Stimulated activated CD4-positive, alpha-beta T cell treated with anti-CD3 and anti-CD28 coated beads, Interleukin-1b, Interleukin-23, amount 100 ng/mL, for 4 hours (primary cell): ENCODE measurements at places on chromosomes 5 and 9.

- no peak for DNase-seq
Observed at GRCh38 chr5:488744-489688, 35.2 kb downstream of the SLC9A3 start.

DNA sequence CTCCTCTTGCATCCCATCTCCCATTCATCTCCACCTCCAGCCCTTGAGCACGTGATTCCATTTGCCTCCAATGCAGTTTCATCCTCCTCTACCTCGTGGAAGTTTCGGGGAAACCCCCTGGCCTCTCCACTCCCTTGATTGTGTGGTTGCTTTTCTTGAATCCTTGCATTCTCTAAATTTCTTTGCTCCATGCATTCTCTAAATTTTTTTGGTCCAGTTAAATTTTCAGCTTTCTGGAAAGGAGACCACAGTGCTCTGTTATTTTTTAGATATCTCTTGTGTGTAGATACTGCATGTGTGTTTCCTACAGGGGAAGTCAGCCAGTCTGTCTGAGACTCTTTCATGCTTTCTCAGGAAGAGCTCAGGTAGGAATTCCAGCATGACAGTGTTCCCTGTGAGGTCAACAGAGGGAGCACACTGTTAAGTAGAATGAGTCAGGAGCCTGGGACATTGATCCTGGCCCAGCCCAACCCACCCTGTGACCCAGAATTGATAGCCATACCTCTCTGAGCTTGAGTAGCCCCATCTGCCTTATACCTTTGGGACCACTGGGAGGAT lies 52.8 kb downstream of the AMBP start:
- no peak for DNase-seq

GRCh38 chr5:32780508-32780919 lies 69.4 kb downstream of the NPR3 start:
- no peak for DNase-seq

DNA sequence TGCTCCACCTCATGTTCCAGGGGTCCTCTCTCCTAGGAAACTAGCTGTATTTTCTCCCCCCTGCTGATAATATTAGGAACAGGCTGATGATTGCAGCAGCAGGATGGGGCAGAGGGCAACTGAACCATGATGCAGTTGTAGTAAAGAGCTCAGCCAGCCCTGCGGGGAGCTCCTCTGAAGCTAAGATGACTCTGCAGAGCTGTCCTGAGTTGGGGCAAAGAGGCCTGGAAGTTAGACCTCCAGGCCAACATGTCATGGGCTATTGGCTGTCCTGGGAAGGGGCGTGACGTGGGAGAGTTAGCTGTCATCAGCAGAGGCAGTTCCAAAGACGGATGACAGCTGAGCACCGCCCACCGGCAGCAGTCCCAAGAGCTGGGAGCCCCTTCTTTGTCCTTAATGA lies 6.6 kb upstream of the FBP1 start:
- no peak for DNase-seq

DNA sequence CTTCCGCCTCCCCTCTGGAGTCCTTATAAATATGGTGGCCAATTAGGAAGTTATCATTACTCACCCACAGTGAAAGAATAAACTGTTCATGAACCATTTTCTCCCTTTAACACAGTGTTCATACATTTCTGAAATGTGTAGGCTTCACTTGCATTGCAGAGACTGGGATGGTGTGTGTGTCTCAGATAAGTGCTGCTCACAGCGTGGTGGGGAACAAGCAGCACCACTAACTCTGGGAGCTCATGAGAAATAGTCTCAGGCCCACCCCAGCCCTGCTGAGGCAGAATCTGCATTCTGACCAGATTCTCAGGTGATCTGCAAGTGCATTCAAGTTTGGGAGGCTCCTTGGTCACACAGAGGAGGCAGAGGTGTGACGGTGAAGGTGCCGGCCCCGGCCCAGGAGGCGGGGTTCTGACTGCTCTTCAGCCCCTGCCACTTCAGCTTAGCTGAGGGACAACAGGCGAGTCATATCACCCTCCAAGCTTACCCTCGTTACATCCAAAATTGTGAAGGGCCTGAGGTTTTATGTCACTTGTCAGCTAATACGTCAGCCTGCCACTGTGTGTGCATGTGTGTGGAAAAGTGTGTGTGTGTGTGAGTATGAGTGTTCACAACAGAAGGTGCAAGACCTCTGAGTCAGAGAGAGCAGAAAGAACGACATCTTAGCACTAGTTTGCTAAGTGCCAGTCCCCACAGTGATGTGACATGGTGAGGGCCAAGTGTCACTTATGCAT lies 34.7 kb downstream of the DAP start:
- no peak for DNase-seq

- DNase-seq: no peak
Observed at GRCh38 chr9:29060041-29060440, 1486.8 kb upstream of the C9orf72 start.

- DNase-seq: peak; percentile 51
Observed at GRCh38 chr9:34628656-34629490, at the start of gene ARID3C. ARID3C (minus strand) TSS chr9:34629066; CDS start chr9:34628014, 1,052 bp downstream.

- no peak for DNase-seq
Observed at GRCh38 chr9:137105814-137106661, 8.5 kb downstream of the DPP7 start.

GRCh38 chr5:16759147-16759773 lies 142.5 kb upstream of the RETREG1 start:
- DNase-seq: no peak

GRCh38 chr5:36017622-36018021 lies 26.4 kb upstream of the UGT3A1 start:
- no peak for DNase-seq

GRCh38 chr5:32059761-32060530 lies 114.2 kb downstream of the GOLPH3 start:
- DNase-seq: no peak

- DNase-seq: no peak
Observed at GRCh38 chr5:102523541-102524175, 24.9 kb upstream of the SLCO6A1 start.

DNA sequence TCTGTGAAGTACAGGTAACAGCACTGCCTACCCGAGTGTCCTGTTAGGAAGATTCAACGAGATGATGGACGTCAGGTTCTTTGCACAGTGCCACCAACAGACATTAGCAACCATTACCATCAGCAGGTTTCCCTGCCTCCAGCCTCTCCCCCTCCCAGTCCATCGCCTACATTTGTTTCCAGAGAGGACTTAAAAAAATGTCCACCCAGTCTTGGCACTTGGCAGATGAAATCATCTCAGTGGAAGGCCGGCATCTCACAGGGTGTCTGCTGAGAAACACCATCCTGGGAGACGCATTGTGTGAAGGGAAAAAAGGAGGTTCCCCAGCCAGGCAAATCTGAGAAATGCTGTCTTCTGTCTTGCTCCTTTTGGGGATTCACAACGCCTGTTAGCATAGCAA lies 58.2 kb downstream of the CRB2 start:
- DNase-seq: no peak

DNA sequence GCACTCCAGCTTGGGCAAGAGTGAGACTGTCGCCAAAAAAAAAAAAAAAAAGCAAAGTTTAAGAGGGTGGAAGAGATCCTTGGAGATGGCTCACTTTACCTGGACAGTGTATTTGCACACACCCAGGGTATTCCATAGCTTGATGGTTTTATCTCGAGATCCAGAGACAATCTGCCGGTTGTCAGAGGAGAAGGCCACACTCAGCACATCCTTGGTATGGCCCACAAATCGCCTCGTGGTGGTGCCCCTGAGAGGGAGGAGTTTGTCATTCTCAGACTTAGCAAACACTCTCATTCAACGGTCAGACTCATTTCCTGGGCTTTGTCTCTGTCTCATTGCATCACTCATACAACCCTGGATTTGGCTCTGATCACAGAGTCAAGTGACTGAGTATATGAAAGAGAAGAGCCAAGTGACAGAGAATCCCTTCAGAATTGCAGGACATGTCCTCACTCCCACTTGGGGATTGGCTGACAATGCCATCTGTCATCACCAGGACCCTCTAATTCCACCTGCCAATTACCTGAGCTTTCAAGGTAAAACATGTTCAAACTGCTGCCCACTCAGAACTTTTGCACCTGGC lies 2.2 kb downstream of the RACK1 start:
- no peak for DNase-seq

- no peak for DNase-seq
Observed at GRCh38 chr9:26301659-26302058, 590.9 kb downstream of the CAAP1 start.

DNA sequence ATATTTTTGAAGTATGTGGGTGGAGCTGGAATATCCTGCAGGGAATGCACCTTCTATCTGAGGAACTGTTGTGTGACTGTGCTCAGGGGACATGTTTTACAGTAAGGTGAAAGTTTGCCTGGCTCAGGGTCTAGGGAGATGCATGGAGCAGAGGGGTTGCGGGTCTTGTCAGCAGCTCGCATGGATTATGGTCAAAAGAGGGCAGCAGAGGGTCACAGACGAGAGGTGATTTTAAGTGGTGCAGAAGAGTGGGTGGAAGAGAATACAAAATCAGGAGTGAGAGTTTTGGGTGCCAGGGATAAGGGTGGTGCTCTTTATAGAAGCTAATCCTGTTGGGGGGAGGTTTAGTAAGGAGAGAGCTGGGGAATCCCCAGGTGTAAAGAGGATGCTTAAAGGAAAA lies 53.5 kb upstream of the GRIN3A start:
- DNase-seq: no peak

DNA sequence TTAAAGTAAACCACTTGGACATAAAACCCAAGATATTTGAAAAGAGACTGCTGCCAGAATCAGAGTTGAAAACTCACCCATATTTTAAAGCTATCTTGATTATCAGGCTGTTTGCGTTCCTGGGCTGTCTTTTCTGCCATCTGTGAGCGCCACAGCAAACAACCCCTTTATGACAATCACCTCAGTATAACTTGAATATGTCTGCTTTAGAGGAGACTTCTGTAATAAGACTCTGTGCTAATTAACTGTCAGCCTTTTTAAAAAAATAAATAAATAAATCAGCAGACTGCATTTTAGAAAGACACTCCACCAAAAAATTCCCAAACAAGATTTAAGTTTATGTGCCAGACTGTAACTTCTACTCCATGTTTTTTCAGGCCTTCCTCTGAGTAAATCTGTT lies 375.7 kb upstream of the CCNH start:
- DNase-seq: no peak

GRCh38 chr9:104606152-104606551 lies 725 bp upstream of the OR13C2 start:
- no peak for DNase-seq

DNA sequence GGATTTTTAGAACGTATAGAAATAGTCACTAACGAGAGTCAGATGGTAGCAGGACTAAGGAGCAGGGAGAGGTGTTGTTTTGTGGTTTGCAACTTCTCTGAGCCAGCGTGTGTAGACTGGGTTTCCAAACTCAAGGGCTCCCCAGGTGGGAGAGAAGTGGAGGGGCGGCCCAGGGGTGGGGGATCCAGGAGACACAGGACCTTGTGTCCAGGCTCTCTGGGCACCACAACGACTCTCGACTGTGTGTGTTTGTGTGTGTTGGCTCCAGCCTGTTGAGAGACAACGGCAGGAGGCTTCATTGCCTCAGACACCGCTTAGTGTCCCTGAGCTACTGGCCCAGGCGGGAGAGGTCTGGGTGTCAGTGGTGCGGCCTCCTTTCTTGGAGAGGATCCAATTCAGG lies 934 bp upstream of the FCN1 start:
- DNase-seq: no peak

DNA sequence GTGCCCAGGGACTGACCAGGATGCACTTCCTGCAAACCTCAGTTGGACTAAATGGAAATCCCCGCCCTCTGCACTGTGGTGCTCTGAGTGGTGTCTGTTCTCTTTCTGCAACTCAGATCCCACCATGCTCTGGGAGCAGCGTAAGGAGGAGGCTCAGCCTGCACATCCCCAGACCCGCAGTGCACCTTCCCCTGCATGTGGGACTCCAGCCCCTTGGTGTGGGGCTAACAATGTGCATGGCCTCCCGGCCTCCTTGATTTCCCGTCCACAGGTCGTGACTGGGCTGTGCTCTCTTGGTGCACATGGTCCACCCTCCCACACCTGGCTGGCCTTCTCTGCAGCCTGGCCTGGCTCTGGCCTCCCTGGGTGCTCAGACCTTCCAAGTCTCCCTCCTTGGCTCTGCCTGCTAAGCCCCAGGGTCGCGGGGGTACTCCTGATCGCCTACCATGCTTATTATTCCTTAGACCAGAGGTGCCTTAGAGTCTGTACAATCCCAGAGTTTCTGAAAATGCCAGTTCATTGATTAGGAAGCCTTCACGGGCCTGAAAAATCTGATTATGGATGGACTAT lies 397.5 kb downstream of the IRX2 start:
- no peak for DNase-seq

GRCh38 chr9:93517331-93517730 lies 59.1 kb upstream of the PHF2 start:
- no peak for DNase-seq

DNA sequence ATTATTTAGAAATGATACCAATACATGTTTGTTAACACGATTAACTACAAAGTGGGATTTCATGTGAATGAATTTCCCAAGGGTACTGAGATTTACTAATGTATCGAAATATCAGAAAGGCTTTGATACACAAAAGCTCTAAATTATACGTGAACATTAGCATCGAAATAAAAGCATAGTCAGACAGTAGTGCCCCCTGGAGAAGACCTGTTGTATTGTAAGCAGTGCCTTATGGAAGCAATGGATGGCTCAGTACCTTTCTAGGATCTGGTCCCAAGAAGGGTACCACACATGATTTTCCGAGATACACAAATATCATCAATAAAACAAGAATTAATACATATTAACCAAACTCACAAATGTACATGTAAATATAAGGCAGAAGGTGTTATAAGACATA lies 153.8 kb downstream of the CDH12 start:
- no peak for DNase-seq

DNA sequence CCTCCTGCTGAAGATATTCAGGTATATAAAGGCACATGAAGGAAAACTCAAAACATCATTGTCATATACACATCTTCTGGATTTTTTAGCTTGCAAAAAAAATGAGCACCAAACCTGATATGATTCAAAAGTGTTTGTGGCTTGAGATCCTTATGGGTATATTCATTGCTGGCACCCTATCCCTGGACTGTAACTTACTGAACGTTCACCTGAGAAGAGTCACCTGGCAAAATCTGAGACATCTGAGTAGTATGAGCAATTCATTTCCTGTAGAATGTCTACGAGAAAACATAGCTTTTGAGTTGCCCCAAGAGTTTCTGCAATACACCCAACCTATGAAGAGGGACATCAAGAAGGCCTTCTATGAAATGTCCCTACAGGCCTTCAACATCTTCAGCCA lies at the start of gene IFNK:
TSS of gene IFNK (plus strand) at position 55 of the 400 bp plus-strand sequence. CDS start at position 102, 47 bp downstream.
- no peak for DNase-seq

DNA sequence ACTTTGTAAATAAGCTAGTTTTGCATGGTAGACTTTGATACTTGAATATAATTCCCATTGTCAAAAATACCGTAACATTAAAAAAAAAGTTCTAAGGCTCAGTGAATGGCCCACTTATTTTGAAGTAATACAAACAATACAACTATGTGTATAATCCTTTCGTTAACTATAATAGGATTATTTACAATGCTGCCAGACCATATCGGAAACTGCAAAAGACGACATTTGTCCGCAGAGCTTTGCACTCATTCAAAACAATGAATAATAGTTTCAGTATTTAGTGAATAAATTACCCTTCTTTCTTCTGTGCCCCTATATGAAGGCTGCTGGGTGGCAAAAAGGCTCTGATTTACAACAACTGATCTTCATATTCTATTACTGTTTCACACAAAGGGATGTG lies 121.8 kb downstream of the DROSHA start:
- DNase-seq: no peak

GRCh38 chr9:33718987-33719386 lies 76.4 kb upstream of the PRSS3 start:
- no peak for DNase-seq
